ENCODE measurements at places on chromosomes 12 and 14.

- DNase-seq: no peak
These were observed 15.8 kb upstream of the NPFF start for GRCh38 chr12:53523131-53523530.

GRCh38 chr12:108597559-108598471 is at the start of gene TMEM119:
TMEM119 (minus strand) TSS chr12:108598084; CDS start chr12:108592383, 5,701 bp downstream.
- no peak for DNase-seq

- DNase-seq: no peak
These were observed 30.1 kb downstream of the MED13L start for GRCh38 chr12:116247377-116247776.

- no peak for DNase-seq
These were observed 4.5 kb upstream of the PNMA1 start for GRCh38 chr14:73718418-73719251.

GRCh38 chr12:68036642-68037041 is 47.4 kb downstream of the IFNG-AS1 start:
- no peak for DNase-seq

GRCh38 chr12:33605757-33606156 is 166.1 kb upstream of the SYT10 start:
- DNase-seq: no peak

DNA sequence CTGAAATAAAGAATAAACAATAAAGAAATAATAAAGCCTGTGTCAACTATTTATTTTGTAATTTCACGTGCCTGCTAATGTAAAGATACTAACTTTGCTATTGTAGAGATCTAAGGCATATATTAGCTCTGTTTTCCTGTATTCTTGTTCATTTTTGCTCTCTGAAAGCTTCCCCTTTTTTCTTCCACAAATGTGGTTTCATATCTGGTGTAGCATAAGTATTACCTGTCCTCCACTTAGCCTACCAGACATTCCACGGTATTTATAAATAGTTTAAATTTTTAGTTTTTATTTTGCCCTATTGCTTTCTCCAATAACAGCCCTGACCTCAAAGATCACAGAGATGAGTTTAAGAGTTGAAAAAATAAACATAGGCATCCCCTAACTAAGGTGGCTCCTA is 92.6 kb upstream of the ATP2B1 start:
- DNase-seq: no peak

DNA sequence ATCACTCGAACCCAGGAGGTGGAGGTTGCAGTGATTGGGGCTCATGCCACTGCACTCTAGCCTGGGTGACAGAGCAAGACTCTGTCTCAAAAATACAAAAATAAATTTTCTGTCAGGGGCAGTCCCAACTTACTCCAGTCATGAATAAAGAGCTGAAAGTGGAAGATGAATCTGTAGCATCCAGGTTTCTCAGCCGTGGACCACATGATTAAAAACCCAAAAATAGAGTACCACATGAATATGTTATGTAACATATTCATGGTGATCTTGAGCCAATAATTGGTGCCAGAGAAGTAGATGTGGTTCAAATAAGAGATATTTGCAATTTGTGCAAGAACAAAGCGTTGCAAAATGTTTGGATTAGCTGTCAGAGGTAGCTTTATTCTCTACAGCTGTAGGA is 23.1 kb downstream of the SPIC start:
- DNase-seq: no peak

DNA sequence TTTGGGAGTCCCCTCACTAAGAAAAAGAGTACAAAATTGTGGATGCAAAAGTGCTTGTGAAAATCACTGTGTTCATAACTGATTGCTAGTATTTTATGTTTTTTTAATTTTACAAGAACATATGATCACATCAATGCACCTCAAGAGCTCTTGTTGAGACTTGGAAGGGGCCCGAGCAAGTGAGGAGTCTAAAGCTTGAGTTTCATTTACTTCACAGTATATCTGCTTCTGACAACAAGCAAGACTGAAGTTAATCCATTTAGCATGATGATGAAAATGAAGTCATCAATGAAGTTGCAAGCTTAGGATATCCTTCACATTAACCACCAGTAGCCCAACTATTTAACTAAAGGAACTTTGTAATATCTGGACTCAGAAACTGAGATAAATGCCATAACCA is 182.5 kb upstream of the DIO2 start:
- no peak for DNase-seq

- no peak for DNase-seq
These were observed 442.2 kb upstream of the CCDC196 start for GRCh38 chr14:66043921-66044320.

- no peak for DNase-seq
These were observed 275.0 kb upstream of the KITLG start for GRCh38 chr12:88855301-88855700.

GRCh38 chr12:11949738-11950411 is 120.9 kb upstream of the BCL2L14 start:
- no peak for DNase-seq

DNA sequence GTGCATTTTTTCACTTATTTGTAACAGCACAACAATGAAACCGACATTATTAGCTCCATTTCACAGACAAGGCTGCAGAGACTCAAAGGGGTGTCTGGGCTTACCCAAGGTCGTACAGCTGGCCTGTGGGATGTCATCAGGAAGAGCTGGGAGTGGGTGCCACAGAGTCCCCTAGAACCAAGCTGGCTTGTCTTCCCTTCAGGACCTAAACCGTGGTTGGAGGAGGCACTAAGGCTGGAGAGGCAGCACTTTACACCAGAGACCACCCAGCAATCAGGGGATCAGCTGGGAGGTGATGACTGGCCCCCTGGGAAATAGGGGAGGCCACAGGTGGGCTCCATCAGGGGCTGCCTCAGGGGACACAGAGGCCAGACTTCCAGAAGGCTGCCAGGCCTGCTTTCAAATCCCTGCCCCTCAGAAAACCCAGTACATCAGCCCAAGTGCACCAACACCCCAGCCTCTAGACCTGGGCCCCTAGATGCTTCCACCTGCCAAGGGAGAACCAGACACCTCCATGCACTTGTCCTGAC is 28.3 kb downstream of the DIO3 start:
- DNase-seq: no peak

DNA sequence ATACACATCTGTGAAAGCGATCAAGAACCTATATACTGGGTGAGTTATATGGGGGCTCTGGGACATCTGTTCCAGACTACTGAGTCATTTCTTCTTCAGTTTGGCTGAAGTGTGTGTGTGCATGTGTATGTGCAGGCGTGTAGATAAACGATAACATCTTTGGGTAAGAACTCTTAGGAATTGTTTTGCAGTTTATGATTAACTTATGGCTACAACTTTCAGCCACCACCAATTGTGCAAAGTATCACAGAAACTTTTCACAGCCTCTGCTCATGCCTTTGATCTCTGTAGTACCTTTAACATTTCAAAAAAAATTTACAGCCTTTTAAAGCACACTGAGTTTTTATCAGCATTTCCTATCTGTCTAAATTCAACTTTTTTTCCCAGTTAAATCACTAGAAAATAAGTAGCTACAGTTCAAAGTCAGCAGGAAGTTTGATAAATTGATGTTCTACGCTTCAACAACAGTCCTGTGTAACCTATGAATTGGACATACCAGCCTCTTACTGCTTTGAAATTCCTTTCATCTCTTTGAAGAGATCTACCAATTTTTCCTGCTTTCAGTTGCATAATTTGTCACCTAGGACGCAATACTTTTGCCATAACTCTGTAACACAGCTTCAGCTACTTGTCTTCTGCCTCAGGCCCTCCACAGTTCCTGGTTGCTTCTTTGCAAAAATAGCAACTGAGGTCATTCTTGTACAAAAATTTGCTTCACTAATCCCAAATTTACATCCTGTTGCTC is 43.0 kb downstream of the PPM1H start:
- DNase-seq: no peak

DNA sequence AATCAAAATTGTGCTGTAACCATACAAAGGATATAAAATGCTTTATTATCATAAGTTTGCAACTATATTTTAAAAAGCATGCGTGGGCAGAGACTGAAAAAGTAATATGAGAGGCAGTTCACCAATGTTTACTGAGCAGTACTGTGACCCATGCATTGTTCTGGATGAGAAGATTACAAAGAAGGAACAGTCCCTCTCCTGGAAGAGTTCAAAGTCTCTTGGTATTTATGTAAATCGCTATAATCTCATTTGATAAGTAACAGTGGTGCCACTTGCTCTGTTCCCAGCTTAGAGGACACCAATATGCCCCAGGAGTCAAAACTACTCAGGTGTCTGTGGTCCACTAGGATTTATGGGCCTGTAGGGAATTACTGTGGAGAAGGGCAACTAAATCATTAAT is 2.1 kb upstream of the CMAS start:
- no peak for DNase-seq

GRCh38 chr14:32941668-32942065 is 3.0 kb downstream of the NPAS3 start:
- DNase-seq: no peak

DNA sequence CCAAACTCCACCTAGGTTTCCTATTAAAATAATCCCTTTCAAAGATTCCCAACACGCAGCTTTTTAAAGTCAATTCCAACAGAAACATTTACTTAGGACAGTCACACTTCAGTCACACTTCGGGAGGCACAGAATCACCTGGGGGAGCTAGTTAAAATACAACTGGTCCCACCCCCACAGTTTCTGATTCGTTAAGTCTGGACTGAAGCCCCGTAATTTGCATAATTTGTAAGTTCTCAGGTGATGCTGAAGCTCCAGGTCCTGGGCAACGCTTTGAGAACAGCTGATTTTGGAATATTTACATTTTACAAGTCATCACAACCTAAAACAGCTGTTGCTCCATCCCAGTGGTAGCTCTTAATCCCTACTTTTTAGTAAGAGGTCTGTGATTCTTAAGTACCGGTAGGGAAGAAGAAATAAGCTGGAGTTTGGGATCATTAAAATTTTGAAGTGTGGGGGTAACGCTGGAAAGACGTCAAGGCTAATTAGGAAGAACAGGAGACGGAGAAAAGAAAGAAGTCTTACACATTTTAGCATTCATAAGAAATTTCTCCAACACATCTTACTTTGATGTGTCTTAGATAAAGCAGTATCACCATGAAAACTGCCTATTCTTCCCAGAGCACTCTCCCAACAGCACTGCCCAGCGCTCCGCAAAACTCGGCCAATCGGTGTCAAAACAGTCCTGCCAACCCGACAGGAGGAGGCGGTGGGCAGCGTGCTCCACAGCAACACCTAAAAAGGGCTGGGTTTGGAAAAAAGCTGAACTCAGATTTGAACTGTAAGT is 1.1 kb downstream of the IPO8 start:
- DNase-seq: no peak

DNA sequence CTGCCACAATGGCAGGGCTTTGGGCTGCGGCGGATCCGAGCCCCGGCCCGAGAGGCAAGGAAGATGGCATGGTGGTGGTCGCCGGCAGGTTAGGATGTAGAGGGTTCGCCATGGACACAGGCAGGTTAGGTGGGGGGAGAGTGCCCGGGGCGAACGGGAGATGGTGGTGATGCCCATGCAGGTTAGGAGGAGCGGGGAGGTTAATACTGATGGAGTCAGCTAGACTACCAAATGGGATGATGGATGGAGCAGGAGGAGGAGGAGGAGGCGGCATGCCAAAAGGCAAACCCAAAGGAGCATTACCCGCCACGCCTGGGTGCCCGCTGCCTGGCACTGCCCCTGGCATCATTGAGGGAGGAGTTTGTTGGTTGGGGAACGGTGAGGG is 6.2 kb downstream of the MYL6 start:
- DNase-seq: no peak

DNA sequence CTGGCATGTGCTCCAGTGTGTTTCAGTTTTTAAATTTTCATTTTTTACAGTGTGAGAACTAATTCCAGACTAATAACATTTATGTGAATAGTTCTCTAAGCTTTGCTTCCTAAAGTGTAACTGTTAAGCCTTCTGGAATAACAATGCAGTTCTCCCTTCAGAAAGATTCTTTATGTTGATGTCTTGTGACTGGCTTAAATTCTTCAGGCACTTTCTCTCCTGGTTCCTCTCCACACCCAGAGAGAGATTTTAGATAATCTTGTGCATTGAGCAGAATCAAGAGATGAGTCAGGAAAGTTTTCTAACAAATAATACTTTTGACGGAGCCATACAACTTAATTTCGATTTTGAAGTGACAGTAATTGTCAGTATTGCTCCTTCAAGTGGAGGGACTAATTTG is 118.5 kb downstream of the RAD51B start:
- no peak for DNase-seq

All from tibial nerve (tissue), 4 donors.